Epithelial cell of proximal tubule (primary cell): ENCODE measurements at places on chromosomes 5 and 9. TPM values are rescaled to one million over a fixed set of nuclear protein-coding genes. Genes with fewer than 3 reads are reported as not detected.

Gene ECPAS
- total RNA-seq: 57.9 and 64.3 TPM in 2 replicates

Gene ELL2
- 32.0 and 52.8 TPM in 2 replicates for total RNA-seq

Gene PNPLA7
- under 0.01 and 0.06 TPM in 2 replicates for total RNA-seq

Gene JAKMIP2
- 0.14 and 0.17 TPM in 2 replicates for total RNA-seq

Gene GRM6
- not detected in 2 replicates for total RNA-seq

Gene CAMK4
- 3.9 and 5.1 TPM in 2 replicates for total RNA-seq

Gene DOK3
- 0.36 and 1.5 TPM in 2 replicates for total RNA-seq

Gene TMEM232
- 0.86 TPM in 1 of 2 replicates, not detected in the other for total RNA-seq

Gene LCNL1
- not detected in 2 replicates for total RNA-seq

Gene SPINK5
- not detected in 2 replicates for total RNA-seq

Gene SLC1A1
- 9.8 and 32.1 TPM in 2 replicates for total RNA-seq

Gene SAXO1
- total RNA-seq: not detected in 2 replicates

Gene MYMK
- total RNA-seq: not detected in 2 replicates

Gene SMIM23
- total RNA-seq: not detected in 2 replicates

Gene FUBP3
- 22.7 and 32.3 TPM in 2 replicates for total RNA-seq

Gene ZBED3
- 3.3 and 5.1 TPM in 2 replicates for total RNA-seq

Gene HAPLN1
- 0.07 TPM in 1 of 2 replicates, not detected in the other for total RNA-seq

Gene FAM151B
- total RNA-seq: 0.06 and 0.51 TPM in 2 replicates

Gene DAB2IP
- 11.6 and 23.8 TPM in 2 replicates for total RNA-seq

Gene SLC45A2
- not detected in 2 replicates for total RNA-seq

Gene PCDHB6
- total RNA-seq: not detected in 2 replicates

Gene RARS1
- 109 and 137 TPM in 2 replicates for total RNA-seq

Gene CYSTM1
- total RNA-seq: 57.4 and 161 TPM in 2 replicates
